ENCODE measurements at places on chromosomes 11 and 22. TPM values are rescaled to one million over a fixed set of nuclear protein-coding genes. Genes with fewer than 3 reads are reported as not detected.

Gene DLG2
- 14.4 TPM for total RNA-seq

Gene PRAME
- total RNA-seq = not detected

Gene SYT8
- 16.2 TPM for total RNA-seq

GRCh38 chr11:109865548-109866186 lies 227.5 kb upstream of the ZC3H12C start:
- DNase-seq = peak; percentile 45

GRCh38 chr11:57552479-57552878 lies 15.0 kb downstream of the UBE2L6 start:
- no peak for DNase-seq

DNA sequence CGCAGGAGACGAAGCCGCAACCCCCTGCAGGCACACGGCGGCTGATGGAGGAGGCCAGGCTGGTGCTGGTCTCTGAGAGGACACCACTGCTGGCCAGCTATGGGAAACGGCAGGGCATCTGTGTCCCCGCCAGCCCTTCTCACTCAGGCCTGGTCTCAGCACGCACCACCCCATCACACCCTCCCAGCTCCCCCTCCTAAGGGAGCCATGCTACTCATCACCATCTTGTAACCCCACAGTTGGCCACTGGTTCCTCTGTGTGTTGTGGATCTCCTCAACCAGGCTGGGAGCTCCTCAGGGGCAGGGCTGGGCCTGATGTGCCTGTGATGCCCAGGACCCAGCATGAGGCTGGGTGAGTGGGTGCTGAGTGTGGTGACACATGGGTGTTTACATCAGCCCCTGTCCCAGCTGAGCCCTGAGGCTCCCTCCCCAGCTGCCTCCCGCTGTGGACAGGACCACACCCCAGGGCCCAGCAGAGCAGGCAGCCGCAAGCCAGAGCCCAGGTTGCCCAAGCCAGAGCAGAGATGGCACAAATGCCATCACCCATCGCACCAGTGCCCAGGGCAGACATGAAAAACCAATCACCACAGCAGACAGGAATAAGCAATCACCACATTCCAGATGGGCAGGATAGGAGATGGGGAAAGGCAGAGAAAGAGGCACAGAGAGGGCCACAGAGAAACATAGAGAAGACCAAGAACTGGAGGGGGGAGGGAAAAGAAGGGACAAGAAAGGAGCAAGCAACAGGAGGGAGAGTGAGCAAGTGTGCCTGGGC lies 8.2 kb downstream of the ARVCF start:
- DNase-seq = no peak

DNA sequence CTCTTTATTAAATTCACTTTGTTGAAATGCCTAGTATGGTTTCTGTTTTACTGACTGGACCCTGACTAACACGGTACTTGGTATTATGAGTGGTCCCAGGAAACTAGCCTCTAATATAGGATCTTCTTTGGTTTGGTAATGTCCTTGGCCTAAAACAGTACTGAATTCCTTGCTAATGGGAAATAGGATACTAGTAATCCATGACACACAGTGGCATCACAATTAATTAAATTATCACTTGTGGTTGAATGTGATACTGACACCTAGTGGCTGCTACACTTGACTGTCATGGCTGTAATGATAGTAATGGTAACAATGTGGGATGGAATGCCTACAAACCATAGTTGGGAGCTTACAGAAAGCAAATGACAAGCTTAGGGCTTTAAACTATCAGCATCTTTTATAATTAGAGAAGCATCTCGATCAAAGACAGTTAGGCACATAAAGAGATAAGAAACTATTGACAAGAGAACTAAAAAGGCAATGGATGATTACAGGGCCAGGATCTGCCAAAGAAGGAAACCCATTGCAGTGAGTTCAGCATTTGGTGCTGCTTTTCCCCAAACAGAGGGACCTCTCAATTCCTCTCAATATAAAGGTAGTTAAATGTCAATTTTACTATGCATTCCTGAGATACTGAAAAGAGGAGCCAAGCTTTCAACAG lies 8.6 kb downstream of the DNHD1 start:
- peak; percentile 52 for DNase-seq
